Smooth muscle cell of the brain vasculature (primary cell): ENCODE measurements at places on chromosomes 6 and 20.

DNA sequence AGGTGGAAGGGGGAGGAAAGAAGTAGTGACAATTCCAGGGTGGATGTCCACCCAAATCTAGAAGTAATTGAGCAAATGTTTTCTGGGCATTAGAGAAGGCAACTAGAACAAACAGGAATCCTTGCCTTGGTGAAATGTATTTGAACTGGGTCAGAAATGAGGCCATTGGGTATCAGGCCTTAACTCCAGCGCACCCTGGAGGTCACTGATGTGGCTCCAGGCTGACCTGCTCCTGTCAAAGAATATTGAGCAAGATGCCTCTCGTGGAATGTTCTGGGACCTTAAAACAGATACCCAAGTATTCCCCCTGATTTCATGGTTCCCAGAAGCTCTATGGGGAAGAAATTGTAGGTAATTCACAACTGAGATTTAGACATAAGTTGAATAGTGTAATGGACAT is 6.9 kb downstream of the HLA-DPB1 start:
- no peak for DNase-seq

GRCh38 chr6:8940356-8940755 is 505.0 kb upstream of the SLC35B3 start:
- DNase-seq = no peak

GRCh38 chr6:14174996-14175395 is 57.4 kb downstream of the CD83 start:
- no peak for DNase-seq

DNA sequence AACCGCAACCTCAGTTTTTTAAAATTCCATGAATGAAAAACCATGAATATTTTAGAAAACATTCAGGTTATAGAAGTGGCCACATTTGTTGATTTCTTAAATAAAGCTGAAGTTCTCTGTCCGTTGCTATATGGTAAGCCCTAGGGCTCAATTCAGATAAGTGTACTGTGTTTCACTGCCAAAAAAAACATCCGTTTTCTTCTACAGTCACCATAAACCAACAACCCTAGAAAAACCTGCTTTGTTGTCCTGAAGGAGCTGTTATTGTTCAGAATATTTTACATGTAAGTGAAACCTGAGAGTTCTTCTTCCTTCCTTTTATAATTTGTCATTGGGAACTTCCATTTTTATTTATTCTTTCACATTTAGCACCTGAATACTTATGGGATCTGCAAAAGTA is 274.1 kb downstream of the TFAP2A start:
- peak; percentile 10 for DNase-seq

DNA sequence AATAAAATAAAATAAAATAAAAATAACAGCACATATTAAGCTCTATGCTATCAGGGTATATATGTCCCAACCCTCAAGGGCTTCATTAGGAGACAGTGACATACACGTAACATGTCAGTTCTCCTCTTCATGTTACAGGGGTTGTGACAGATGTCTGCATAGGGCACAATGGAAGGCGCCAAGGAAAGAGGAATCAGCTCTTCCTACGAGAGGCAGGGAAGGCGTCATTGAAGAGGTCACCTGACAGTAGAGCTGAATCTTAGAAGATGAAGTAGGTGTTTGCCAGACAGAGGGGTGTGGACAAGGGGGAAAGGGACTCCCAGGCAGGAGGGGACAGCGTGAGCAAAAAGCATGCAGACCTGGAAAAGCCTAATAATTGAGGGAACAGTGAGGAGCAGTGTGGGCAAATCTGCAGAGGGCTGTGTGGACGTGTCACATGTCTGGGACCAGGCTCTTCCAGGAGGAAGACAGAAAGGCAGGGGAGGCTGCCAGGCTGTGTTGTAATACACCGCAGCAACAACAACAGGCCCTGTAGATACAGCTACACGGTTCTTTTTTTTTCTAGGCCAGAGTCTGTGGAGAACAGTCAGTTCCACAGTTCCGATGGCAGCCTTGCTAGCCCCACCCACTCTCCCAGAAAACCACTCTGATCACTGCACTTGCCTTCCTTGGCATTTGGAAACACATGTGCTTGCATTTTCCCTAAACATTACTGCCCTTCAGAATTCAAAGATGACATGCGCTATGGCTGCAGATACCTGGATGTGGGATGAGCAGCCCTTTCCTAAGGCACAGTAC is 2.5 kb upstream of the FKBP5 start:
- no peak for DNase-seq

DNA sequence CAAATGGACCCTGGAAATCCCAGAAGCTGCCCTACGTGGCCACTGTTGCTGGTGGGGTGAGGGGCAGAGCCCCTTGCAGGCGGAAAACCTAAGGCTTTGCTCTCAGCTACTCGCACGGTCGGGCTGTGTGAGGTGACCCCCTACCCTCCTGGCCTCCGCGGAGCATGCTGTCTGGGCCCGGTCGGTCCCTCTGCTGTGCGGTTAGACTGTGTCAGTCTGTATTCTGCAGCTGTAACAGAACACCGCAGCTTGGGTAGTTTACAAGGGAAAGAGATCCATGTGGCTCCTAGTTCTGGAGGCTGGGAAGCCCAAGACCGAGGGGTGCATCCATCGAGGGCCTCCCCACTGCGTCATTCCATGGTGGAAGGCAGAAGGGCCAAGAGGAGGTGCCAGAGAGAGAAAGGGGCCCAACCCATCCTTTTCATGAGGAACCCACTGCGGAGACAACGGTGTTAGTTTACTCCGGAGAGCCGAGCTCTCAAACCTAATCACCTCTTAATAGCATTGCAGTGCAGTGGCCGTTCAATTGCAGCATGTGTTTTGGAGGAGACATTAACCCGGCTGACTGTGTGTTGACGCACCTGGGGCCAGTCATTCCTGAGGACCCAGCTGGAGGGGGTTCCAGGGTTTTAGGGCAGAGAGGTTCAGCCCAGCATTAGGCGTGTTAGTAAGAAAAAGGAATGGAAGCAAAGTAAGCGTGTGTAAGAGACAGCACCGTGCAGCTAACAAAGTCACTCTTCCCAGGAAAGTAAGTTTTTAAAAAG is 18.3 kb downstream of the COL9A3 start:
- no peak for DNase-seq

GRCh38 chr20:53138454-53139262 is 166.5 kb downstream of the TSHZ2 start:
- DNase-seq = no peak

DNA sequence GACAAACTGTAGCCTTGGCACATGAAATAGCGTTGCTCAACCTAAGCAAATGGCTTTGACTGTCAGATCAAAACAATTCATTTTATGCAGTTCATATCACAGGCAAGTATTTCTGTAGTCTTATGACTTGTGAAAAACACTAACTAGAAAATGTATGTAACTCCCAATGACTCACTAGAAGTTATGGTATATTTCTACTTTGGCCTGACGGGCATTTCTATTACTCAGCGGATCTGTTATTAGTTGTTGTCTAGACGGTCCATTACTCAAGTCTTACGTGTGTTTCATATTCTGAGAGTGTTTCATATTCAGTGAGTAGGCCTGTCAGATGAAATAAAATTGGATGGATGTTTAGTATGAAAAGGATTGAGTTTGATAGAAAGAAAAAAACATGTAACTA is 880.9 kb downstream of the PRIM2 start:
- no peak for DNase-seq

GRCh38 chr6:35737413-35738211 is 780 bp downstream of the ARMC12 start:
- DNase-seq = no peak

DNA sequence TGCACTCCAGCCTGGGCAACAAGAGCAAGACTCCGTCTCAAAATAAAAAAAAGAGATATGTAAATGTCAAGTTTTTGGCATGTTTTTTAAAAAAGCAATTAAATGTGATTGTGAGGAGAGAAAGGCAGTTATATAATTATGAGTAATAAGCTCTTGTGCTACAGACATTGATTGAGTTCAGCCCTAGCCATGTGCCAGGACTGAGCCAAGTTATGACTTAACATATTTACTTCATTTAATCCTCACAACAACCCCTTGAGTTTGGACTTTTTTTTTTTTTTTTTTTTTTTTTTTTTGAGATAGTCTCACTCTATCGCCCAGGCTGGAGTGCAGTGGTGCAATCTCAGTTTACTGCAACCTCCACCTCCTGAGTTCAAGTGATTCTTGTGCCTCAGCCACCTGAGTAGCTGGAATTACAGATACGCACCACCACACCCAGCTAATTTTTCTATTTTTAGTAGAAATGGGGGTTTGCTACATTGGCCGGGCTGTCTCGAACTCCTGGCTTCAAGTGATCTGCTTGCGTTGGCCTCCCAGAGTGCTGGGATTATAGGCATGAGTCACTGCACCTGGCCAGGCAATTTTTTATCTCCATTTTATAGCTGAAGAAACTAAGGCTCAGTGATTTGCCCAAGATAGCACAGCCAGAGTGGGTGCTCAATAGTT is 15.0 kb upstream of the CSE1L start:
- no peak for DNase-seq

GRCh38 chr20:19960745-19961144 is 56.4 kb upstream of the NAA20 start:
- DNase-seq = no peak

- no peak for DNase-seq
Measured at GRCh38 chr6:170473301-170473717, 79.8 kb downstream of the PSMB1 start.

DNA sequence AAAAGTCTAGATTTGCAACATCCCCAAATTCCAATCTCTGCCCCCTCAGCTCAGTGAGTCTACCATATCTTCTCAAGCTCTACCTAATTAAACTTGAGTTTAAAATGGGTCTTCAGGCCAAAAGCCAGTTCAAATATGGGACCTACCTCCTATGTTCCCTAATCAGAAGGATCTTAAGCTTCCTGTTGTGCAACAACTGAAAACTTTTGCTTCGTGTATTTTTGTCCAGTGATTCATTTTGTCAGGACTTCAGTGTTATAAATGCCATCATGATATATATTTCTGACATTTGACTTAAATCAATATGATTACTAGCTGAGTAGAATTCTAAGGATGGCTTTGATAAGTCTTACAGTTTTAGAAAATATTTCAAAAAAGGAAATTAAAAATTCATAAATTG is 622.6 kb upstream of the PTCHD4 start:
- DNase-seq = no peak

GRCh38 chr20:34215711-34216381 is 25.4 kb upstream of the ASIP start:
- no peak for DNase-seq

DNA sequence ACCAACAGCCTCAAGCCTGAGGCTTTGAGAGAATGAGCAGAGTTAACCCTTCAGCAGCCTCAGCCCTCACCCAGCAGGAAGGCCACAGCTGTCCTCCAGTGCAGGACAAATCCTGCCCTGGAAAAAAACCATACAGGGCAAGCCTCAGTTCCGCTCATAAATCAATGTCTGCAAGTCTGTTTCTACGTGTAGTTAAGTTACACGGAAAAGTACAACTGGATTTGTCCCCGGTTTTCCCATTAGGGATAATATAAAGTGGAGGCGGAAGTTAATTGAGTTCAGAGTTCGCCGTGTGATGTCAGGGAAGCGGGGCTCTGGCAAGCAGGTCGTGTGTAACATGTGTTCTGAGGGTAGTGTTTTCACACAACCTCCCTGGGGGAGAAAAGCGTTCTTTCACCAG is 44.2 kb upstream of the EYA2 start:
- DNase-seq = no peak

DNA sequence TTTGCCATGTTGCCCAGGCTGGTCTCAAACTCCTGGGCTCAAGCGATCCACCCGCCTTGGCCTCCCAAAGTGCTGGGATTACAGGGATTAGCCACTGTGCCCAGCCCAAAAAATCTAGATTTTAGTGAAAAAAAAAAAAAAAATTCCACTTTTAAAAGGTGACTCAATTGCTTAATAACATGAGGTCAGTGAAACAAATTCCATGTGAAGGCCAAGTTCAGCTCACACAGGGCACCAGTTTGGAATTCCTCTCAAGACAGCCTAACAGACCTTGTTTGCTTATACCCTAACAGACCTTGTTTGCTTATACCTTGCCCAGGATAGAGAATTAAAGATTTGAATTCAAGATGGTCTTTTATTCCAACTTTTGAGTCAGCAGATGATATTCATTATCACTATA is 5.1 kb downstream of the RRBP1 start:
- DNase-seq = no peak

GRCh38 chr6:90284236-90285041 is 12.2 kb downstream of the BACH2 start:
- DNase-seq = peak; percentile 67

- DNase-seq = no peak
Measured at GRCh38 chr20:51284871-51285270, 257.6 kb downstream of the NFATC2 start.

DNA sequence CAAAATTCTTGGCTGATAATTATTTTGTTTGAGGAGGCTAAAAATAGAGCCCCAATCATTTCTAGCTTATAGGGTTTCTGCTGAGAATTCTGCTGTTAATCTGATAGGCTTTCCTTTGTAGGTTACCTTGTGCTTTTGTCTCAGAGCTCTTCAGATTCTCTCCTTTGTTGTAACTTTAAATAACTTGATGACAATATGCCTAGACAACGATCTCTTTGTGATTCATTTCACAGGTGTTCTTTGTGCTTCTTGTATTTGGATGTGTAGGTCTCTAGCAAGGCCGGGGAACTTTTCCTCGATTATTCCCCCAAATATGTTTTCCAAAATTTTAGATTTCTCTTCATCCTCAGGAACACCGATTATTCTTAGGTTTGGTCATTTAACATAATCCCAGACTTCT is 376.5 kb upstream of the MAN1A1 start:
- DNase-seq = no peak

GRCh38 chr6:69164564-69165229 is 529.6 kb downstream of the ADGRB3 start:
- no peak for DNase-seq

GRCh38 chr6:138979365-138979764 is 8.7 kb downstream of the REPS1 start:
- DNase-seq = no peak

- DNase-seq = no peak
Measured at GRCh38 chr6:13248053-13248452, 80.3 kb downstream of the TBC1D7 start.

GRCh38 chr6:83890520-83890919 is 31.0 kb downstream of the CYB5R4 start:
- no peak for DNase-seq

GRCh38 chr6:134934793-134935485 is 15.0 kb downstream of the ALDH8A1 start:
- DNase-seq = no peak

GRCh38 chr6:146650799-146651481 is 52.2 kb downstream of the ADGB start:
- no peak for DNase-seq

- DNase-seq = no peak
Measured at GRCh38 chr20:24580855-24581254, 111.4 kb downstream of the SYNDIG1 start.

- no peak for DNase-seq
Measured at GRCh38 chr6:23395381-23395780, 730.6 kb upstream of the NRSN1 start.

GRCh38 chr6:145091586-145092142 is 643.7 kb downstream of the EPM2A start:
- no peak for DNase-seq

GRCh38 chr6:157047951-157048350 is 270.8 kb downstream of the ARID1B start:
- DNase-seq = no peak

- DNase-seq = no peak
Measured at GRCh38 chr6:129264480-129265045, 381.6 kb downstream of the LAMA2 start.
